ENCODE measurements at places on chromosomes 3 and 15.

- no peak for DNase-seq
These were observed 188.9 kb upstream of the ATP10A start for GRCh38 chr15:26051761-26052675.

GRCh38 chr3:190150681-190151080, 30.0 kb upstream of the P3H2 start:
- no peak for DNase-seq

DNA sequence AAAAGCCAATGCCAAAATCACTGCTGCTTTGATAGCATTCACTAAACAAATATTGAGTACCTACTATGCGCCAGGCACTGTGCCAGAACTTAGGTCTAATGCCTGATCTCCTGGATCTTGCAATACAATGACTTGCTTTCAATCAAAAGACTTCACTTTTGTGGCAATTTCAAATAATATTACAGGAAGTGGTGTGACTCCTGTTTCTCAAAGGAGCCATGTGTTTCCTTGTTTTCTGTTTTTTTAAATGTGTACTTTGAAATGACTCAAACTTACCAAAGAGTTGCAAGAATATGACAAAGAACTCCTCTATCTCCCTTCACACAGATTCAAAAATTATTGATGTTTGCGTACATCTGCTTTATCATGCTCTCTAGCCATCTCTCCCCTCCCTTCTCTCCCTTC, 18.3 kb downstream of the OSBPL10 start:
- no peak for DNase-seq

GRCh38 chr3:52715714-52716305, 9.9 kb downstream of the SPCS1 start:
- no peak for DNase-seq

DNA sequence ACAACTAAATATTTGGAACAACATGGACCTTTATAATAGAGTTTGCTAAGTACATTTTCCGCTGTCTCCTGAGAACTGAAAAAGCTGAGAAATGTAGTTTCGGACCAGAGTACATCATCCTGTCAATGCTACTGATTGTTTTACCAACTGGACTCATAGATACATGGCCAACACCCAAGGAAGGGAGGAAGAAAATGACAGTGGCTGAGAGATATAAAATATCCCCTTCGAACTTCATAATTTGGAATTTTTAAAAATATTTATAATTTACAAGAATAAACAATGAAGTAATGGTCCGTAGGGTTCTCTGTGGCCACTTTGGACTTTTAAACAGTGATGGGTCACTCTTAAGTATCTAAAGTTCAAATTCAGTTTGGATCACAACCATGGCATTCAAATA, 1042.7 kb downstream of the MCTP2 start:
- no peak for DNase-seq

GRCh38 chr3:113234688-113235260, 23.4 kb downstream of the BOC start:
- DNase-seq: peak; percentile 12

DNA sequence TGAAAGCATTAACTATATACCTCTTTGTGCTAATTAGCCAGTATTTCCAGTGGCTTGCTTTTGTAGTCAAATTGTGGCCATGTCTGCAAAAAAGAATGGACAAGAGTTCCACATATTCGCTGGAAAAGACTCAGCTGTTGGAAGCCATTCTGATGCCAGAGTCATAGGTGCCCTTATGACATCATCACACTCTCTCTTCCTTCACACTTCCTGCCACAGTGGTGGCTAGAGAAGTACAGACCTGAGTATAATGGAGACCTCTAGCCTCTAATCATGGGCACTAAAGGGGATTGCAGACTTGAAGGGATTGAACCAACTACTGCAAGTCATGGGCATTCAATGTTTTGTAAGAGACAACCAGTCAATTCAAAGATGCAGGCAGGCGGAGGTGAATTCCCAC, 38.3 kb upstream of the IQCF6 start:
- no peak for DNase-seq

DNA sequence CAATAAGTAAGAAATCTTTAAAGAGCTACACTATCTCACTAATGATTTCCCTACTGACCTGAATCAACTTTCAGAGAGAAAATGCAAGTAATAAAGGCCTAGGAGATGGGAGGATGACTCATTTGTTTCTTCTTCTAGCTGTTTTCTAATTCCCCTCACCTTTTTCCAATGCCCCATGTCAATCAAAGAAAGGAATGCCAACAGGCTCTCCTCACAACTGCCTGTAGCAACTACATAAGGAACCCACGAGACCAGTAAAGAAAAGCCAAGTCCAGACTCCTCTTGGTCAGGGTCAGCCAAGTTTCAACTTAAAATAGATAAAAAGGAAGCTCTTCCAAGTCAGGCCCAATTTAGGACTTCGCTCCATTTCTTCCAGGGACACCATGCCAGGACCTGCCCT, 201.9 kb downstream of the TNIK start:
- DNase-seq: peak; percentile 7

DNA sequence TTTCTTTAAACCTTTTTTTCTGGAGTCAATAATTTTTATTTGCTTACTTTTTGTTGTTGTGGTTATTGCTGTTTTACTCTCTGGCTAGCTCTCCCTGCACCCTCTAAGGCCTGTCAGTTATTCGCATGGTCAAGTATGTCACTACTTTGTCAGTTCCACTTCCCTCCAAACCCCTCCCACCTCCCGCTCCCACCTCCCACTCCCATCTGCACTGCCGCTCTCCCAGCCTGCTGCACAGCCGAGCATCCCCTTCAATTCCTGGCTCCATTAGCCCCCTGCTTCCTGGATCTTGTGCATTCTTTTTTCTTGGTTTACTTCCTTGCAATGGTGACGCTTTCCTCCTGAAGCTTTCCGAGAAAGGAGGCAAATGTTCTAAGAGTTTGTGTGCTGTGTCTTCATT, 218.0 kb downstream of the XXYLT1 start:
- no peak for DNase-seq

- no peak for DNase-seq
These were observed 157.8 kb downstream of the IL1RAP start for GRCh38 chr3:190671658-190672057.

- no peak for DNase-seq
These were observed 59.0 kb upstream of the CMSS1 start for GRCh38 chr3:99758502-99759177.

DNA sequence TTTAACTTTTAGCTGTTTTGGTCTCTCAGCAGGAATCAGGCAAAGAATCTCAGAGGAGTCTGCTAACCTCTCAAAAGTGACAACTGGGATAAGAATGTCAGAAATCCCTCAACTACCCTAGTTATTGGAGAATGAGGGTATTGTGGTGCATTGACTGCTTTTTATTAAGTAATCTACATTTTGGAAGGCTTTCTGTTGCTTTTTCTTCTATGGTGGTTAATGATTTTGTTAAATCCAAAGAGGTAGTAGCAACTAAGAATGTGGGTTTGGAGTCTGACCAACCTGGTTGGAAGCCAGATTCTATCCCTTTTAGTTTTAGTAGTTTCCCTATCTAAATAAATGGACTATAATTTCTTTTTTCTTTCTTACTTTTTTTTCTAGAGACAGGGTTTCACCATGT, 94.7 kb upstream of the RNF7 start:
- no peak for DNase-seq

DNA sequence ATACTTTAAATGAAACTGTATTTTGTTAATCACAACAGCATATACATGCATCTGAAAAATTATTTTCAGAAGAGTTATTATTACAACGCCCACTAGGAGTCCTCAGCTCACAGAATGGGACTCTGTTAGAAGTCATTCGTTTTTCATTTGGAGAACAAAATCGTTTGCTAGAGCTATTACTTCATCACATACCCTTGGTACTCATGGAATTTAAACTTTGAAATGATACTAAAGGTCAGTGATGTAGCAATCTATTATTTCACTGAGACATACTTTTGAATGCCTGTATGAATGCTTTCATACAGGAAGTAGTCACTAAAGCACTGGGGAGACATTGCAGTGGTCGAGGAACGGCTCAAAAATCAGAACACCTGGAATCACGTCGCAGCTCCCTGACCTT, 198.1 kb downstream of the MBNL1 start:
- peak; percentile 50 for DNase-seq

DNA sequence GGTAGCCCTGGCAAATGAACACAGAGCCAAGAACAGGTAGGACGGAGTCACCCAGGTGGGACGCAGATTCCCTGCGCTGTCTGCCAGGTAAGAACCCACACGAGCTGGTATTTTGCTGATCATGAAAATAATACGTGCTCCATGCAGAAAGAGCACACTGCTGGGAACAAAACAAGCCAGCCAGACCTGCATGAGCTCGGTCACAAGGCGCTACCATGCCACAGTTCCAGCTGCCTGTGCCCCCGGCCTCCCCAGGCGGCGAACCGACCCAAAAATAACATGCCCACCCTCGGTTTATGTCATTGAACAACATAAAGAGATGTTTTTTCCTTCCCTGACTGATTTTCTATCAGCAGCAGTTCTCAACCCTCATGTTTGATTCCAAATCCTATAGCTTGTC, 25.8 kb downstream of the CYFIP1 start:
- DNase-seq: no peak

- DNase-seq: no peak
These were observed 14.1 kb downstream of the CCDC12 start for GRCh38 chr3:46962427-46962826.

Measured in DMS53 (cell line).